Nasal cavity respiratory epithelium epithelial cell of viscerocranial mucosa (primary cell): ENCODE measurements at places on chromosomes 5 and 9. TPM values are rescaled to one million over a fixed set of nuclear protein-coding genes. Genes with fewer than 3 reads are reported as not detected.

Gene CARD6
- 8.5 and 10.7 TPM in 2 replicates for total RNA-seq

Gene ISOC1
- total RNA-seq = 14.5 and 20.8 TPM in 2 replicates

Gene TNC
- total RNA-seq = 285 and 483 TPM in 2 replicates

Gene SLC45A2
- total RNA-seq = 0.14 TPM in 1 of 2 replicates, not detected in the other
